ENCODE measurements at places on chromosomes 5 and 9. TPM values are rescaled to one million over a fixed set of nuclear protein-coding genes. Genes with fewer than 3 reads are reported as not detected.

Gene BHMT2
- total RNA-seq: 0.25 TPM

Gene ZDHHC11
- total RNA-seq: 11.3 TPM

Gene GFRA3
- total RNA-seq: not detected

Gene C5orf52
- not detected for total RNA-seq
